Ureter (tissue), 1 donor: ENCODE measurements at places on chromosomes 16 and 17.

DNA sequence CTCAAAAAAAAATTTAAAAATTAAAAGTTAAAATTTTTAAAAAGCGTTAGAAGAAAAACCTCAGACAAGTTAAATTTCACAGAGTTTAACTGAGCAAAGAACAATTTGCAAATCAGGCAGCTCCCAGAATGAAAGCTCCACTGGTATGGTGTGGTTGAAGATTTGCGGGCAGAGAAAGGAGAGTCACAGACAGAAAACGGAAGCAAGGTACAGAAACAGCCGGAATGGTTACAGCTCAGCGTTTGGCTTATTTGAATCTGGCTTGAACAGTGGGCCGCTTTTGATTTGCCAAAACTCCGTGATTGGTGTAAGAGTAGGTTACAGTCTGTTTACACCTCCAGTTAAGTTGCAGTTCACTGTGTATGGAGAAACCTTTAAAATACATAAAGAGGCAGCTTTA lies 297.1 kb downstream of the HS3ST4 start:
- DNase-seq, result no peak

- no peak for DNase-seq
Observed at GRCh38 chr17:70609566-70609965, 440.2 kb downstream of the KCNJ2 start.

DNA sequence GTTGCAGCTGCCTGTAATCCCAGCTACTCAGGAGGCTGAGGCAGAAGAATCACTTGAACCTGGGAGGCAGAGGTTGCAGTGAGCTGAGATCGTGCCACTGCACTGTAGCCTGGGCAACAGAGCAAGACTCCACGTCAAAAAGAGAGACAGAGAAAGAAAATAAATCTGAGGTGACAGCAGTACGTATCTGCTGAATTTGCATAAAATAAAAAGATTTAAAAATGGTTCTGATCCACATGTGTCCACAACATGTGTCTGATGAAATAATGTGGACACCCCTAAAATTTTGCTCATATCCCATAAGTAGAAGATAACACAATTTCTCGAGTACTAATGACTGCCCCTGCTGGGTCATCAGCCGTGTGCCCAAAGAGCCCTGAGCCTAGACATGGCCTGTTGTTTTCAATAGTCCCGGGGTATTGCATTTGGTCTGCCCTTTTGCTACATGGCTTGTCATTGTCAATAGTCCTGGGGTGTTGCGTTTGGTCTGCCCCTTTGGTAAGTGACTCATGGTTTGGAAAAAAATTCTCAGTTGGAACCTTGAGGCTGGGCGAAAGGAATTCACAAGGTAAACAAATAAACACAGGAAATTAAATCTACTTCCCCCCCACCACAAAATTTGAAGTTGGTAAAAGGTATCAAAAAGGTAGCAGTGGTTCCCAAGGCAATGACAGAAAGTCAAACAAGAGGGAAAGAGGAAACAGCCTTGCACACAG lies 434.6 kb upstream of the MAF start:
- DNase-seq, result no peak

GRCh38 chr16:85625485-85626117 lies 12.5 kb downstream of the GSE1 start:
- DNase-seq, result no peak

- DNase-seq, result no peak
Observed at GRCh38 chr16:51569203-51569931, 418.3 kb upstream of the SALL1 start.

- no peak for DNase-seq
Observed at GRCh38 chr17:43587647-43588046, 41.5 kb upstream of the ETV4 start.

DNA sequence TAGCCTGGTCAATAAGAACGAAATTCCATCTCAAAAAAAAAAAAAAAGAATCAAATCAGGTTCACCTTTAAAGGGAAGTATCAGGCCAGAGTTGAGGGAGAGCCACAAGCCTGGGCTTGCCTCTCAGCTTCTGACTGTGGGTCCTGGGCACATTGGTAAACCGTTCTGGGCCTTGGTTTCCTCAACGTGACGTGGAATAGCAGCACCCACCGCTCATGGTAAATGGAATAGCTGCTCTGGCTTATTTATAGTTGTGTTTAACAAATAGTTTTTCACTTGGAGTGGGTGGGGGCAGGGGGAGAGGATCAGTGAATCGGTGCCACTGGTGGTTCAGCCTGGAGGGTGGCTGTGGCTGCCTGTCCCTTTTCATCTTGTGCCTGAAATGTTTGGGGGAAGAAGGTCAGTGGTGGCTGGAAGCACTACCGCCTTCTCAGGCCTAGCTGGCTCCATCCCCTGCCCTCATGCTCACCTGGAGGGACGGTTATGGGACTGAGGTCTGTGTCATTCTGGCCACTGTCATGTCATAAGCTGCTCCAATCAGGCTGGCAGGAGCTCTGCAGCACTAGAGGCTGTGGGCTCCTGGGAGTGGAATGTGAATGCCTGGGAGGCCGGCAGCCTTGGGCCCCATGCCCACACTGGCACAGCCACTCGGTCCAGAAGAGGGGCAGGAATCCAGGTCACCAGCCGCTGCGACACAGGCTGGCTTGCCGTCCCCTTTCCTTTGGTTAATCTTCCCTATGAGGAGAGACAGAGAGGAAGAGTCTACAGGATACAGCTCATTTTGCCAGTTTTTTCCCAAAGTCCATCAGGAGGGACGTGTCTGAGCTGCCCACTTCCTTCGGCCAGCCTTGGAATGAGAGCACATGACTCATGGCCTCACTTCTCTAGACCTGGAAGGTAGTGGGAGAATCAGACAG lies 27.0 kb downstream of the CCR7 start:
- no peak for DNase-seq

GRCh38 chr17:17581509-17581908 lies 10.0 kb downstream of the PEMT start:
- no peak for DNase-seq

- DNase-seq, result no peak
Observed at GRCh38 chr17:41989702-41990419, 23.3 kb downstream of the CNP start.

DNA sequence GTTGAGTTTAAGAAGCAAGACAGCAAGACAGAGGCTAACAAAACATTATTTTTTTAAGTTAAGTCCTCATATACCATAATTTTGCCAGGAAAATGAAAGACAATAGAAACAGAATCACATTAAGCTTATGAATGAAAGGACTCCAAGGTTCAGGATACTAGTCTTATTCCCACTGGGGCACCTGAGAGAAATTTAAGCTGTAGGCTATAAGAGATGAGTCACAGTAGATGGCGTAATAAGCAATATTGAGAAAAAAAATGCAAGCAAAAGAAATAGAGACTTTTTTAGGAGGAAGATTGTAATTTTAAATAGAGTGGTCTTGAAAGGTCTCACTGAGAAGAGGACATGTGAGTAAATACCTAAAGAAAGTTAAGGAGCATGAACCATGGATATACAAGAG lies 57.1 kb upstream of the KIF2B start:
- DNase-seq, result no peak

GRCh38 chr17:7825206-7825990 lies 8.6 kb upstream of the KDM6B start:
- no peak for DNase-seq

DNA sequence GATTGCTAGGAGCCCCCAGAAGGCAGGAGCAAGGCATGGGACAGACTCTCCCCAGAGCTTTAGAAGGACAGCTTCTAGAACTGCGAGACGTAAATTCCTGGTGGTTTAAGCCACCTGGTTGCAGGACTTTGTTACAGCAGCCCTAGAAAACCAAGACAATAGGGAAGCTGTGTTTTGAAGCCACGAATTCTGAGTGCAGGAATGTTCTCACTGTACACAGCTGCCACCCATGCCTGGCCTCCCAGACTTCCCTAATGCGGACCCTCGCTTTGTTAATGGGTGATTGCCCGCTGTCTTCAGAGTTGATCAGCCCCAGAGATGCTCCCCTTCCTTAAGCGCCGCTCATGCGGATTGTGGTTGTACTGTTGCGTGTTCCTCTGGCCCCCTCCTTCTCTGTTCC lies 177.1 kb downstream of the MSI2 start:
- no peak for DNase-seq
